Left ventricle myocardium superior (tissue), 1 donor: ENCODE measurements at places on chromosomes 3 and 15. TPM values are rescaled to one million over a fixed set of nuclear protein-coding genes. Genes with fewer than 3 reads are reported as not detected.

The TRIM59 gene
- total RNA-seq = 0.40 TPM

The CX3CR1 gene
- total RNA-seq = 1.7 TPM

GRCh38 chr15:31525185-31525695 is 198.6 kb downstream of the KLF13 start:
- no peak for DNase-seq

DNA sequence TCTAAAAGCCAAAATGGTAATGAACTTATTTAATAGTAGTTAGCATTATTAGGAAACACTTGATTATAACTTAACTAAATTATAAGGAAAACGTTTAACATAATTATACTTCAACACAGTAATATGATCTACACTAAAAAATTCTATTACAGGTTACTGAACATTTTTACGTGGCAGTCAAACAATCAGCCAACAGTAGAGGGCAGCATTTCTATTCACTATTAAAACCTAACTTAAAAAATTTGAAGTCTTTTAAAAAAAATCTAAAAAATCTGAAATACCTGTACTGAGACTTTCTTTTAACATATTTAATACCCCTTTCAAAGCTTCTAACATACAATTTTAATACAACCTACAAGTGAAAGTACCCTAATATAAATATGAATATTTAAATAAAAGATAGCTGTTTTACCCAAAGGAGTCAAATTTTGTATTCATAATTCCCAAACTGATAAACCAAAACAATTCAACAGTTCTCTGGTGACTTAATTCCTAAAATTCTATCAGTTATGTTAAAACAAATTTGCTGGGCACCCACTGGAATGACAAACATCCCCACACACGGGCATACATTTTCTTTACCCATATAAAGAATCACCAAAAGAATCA is 41.5 kb downstream of the DLG1 start:
- no peak for DNase-seq

DNA sequence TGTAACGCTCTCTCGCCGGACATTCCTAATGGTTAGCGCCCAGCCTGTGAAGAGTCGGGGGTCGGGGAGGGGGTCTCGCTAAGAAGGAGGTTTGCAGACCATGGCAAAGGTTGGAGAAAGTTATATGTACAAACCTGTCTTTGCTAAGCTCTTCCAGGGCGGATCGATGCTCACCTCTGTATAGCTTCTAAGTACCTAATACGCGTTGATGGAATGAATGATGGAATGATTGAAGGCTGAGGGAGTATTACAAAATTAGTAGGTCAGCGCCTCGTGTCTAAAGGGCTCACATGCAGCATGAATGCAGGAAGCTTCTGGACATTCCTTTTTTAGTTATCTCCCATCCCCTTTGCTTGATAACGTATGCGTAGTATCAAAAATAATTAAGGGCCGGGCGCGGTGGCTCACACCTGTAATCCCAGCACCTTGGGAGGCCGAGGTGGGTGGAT is 305 bp upstream of the KPNA1 start:
- no peak for DNase-seq

The TFRC gene
- total RNA-seq = 61.2 TPM

- DNase-seq = no peak
Observed at GRCh38 chr3:33315826-33316225, 38.6 kb downstream of the FBXL2 start.

DNA sequence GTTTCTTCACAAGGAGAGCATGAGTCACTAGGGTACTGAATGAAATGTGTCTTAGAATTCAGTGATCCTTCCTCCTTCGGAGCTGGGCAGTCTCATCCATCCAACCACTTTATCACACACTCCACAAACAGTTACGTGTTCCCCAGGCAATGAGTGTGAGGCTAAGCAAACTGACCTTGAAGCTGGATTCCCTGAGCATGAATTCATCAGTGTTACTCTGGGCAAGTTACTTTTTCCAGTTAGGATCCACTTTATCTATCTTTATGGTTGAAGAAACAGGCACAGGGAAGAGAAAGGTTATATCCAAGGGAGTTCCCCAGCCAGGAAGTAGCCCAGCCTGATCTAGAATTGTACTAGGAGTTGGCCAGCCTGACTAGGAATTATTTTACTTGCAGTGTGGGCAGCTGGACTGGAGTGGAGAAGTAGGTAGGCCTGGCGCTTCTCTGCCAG is 17.1 kb upstream of the GCNT3 start:
- no peak for DNase-seq

GRCh38 chr3:71543371-71544016 is 40.0 kb downstream of the FOXP1 start:
- DNase-seq = no peak

- peak; percentile 53 for DNase-seq
Observed at GRCh38 chr15:42595626-42596240, 20.3 kb downstream of the STARD9 start.

The RGMA gene
- 27.0 TPM for total RNA-seq

GRCh38 chr3:22231061-22231460 is 480.1 kb upstream of the ZNF385D start:
- DNase-seq = no peak

GRCh38 chr3:52880474-52880873 is 16.9 kb downstream of the STIMATE start:
- no peak for DNase-seq

GRCh38 chr3:21747376-21747775 is 3.6 kb downstream of the ZNF385D start:
- DNase-seq = no peak

GRCh38 chr3:34207002-34207401 is 408.6 kb downstream of the PDCD6IP start:
- no peak for DNase-seq
